Activated CD4-positive, alpha-beta T cell treated with anti-CD3 and anti-CD28 coated beads for 24 hours (primary cell): ENCODE measurements at places on chromosomes 7 and 10.

DNA sequence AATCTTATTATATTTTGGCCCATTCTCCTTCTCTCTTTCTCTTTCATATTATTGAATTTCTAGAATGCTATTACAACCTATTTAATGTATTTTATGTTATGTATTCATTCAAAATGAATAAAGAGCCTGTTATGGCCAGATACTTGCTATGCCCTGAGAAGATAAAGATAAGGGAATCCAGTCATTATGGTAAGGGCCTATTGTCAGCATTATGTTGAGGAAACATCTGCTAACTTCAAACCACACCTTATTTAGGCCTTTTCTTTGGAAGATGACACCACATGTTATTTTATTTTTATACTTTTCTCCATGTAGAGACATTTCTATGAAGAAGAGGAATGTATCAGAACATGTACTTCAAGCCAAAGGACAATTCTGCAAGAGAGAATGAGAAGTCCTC, 60.5 kb upstream of the MPP7 start:
- no peak for DNase-seq

GRCh38 chr7:12385364-12385786, 18.3 kb downstream of the VWDE start:
- no peak for DNase-seq

- no peak for DNase-seq
Measured at GRCh38 chr10:116403740-116404250, 23.9 kb upstream of the PNLIPRP3 start.

- DNase-seq = no peak
Measured at GRCh38 chr7:55438085-55438756, 73.1 kb downstream of the LANCL2 start.

- DNase-seq = no peak
Measured at GRCh38 chr10:101131962-101132635, 999 bp downstream of the TLX1 start.

DNA sequence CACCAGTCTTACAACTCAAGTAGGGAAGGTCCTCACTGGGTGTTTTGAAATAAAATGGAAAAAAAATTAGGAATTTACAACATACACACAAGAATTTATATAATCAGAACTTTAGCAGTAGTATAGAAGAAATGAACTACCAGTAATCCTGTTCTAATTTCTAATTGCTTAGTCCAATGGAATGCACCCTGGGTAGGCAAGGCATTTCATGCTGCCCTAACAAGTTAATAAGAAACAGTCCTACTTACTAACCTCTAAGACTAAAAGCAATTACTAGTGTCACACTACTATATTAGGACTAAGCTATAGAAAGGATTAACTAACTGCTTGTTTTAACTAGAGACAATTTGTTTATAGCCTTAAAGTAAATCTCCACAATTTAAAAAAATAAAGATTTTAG, 158.1 kb downstream of the BTAF1 start:
- DNase-seq = no peak

GRCh38 chr7:100944138-100944537, 5.2 kb upstream of the MUC3A start:
- DNase-seq = no peak

GRCh38 chr10:71797533-71798307, 24.4 kb upstream of the VSIR start:
- DNase-seq = no peak

DNA sequence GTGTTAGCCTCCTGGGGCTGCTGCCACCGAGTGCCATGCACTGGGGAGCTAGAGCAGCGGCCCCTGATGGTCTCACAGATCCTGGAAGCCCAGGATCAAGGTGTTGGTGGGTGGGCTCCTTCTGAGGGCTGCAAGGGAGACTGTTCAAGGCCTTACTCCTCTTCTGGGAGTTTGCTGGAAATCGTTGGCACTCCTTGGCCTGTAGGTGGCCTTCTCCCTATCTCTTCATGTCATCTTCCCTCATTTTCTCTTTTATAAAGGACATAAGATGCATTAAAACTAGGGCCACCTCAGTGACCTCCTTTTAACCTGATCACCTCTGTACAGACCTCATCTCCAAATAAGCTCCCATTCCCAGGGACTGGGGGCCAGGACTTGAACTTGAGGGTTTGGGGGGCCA, 27.0 kb upstream of the ZNF862 start:
- no peak for DNase-seq

- DNase-seq = no peak
Measured at GRCh38 chr7:105101864-105102263, 87.9 kb downstream of the KMT2E start.
